ENCODE measurements at places on chromosomes 13 and 19.
A peak's percentile ranks its signal among the peaks of the same experiment; 100 is the strongest.

- no peak for DNase-seq
Measured at GRCh38 chr19:6087074-6087571, 23.2 kb downstream of the RFX2 start.

- no peak for DNase-seq
Measured at GRCh38 chr19:31591258-31591657, 242.0 kb upstream of the TSHZ3 start.

GRCh38 chr19:10919352-10920287, 8.8 kb downstream of the YIPF2 start:
- no peak for DNase-seq

DNA sequence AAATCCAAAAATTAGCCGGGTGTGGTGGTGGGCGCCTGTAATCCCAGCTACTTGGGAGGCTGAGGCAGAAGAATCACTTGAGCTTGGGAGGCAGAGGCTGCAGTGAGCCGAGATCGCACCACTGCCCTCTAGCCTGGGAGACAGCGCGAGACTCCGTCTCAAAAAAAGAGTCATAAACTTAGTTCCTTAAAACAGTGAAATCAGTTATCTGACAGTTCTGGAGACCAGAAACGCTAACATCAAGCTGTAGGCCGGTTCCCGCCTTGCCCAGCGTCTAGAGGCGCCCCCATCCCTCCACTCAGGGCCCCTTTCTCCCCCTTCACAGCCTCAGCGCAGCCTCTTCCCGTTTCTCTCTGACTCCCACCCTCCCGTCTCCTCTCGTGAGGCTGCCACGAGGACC, 11.9 kb downstream of the ADAT3 start:
- no peak for DNase-seq

GRCh38 chr19:5294403-5295160, 46.0 kb downstream of the PTPRS start:
- no peak for DNase-seq

DNA sequence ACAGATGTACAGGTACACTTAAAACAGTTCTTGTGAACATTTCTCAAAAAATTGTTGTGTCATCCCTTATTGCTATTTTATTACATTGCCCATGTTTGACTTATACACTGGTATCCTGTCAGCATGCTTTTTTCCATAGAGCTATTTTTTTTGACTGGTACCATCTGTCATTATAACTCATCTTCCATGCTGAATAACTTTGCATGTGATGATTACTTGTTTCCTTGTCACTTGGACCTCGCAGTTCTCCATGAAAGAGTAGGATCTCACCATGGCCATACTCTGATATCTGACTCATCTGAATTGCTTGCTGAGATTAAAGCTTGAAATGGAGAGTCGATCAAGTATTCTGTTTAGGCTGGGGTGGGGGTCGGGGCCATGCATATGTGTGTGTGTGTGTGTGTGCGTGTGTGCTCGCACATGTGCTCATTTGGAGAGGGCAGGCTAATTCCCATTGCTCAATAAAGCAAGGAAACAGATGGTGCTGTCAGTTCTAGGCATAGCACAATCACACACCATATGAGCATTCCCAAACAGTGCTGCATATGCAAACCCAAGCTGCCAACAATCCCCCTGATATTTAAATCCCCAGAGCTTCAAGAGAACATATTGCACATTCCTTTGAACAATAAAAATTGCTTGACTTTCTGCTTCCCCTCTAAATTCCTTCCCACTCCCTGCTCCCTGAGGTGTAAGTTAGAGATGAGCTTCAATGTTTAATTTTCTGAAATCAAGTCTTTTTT, 62.9 kb downstream of the NHLRC3 start:
- DNase-seq: no peak

- DNase-seq: peak; percentile 94
Measured at GRCh38 chr19:48933382-48933932, at the start of gene DHDH. Gene DHDH, plus strand, starts transcription at chr19:48933699. Its CDS starts 23 bp downstream, at chr19:48933722.

- DNase-seq: no peak
Measured at GRCh38 chr13:44365008-44365407, 8.6 kb upstream of the SERP2 start.

GRCh38 chr19:48186541-48186991, 16.1 kb downstream of the ZSWIM9 start:
- DNase-seq: no peak

DNA sequence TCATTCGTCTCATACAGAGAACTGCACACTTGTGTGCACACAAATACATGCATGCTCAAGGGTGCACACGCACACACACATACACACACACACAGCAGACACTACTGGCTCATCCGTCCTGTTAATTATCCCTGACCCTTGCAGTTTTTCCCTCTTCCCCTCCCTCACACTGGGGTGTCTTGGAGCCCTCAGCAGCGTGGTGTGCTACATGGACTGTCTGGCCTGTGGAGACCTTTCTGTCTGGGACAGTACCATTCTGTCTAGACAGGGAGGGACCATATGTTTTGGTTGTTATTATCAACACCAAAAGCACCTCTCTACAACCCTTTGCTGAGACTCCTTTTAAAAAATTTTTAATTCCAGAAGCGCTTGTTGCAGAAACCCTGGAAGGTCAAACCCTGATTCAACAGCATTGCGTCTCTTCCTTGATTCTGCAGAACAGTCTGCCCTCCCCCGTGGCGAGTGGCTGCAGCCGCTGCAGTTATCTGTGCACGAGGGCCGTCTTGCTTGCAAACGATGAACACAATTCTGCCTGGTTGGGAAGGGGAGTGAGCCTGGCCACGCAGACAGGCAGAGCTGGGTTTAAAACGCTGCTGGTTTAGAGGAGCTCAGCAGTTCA, 374.0 kb downstream of the IRS2 start:
- peak; percentile 0 for DNase-seq

GRCh38 chr19:42528354-42529247, at the start of gene CEACAM1:
Gene CEACAM1, minus strand, starts transcription at chr19:42528481. Its CDS starts 107 bp downstream, at chr19:42528374.
- DNase-seq: peak; percentile 79

GRCh38 chr13:106373989-106374572, 161.4 kb downstream of the EFNB2 start:
- DNase-seq: no peak

DNA sequence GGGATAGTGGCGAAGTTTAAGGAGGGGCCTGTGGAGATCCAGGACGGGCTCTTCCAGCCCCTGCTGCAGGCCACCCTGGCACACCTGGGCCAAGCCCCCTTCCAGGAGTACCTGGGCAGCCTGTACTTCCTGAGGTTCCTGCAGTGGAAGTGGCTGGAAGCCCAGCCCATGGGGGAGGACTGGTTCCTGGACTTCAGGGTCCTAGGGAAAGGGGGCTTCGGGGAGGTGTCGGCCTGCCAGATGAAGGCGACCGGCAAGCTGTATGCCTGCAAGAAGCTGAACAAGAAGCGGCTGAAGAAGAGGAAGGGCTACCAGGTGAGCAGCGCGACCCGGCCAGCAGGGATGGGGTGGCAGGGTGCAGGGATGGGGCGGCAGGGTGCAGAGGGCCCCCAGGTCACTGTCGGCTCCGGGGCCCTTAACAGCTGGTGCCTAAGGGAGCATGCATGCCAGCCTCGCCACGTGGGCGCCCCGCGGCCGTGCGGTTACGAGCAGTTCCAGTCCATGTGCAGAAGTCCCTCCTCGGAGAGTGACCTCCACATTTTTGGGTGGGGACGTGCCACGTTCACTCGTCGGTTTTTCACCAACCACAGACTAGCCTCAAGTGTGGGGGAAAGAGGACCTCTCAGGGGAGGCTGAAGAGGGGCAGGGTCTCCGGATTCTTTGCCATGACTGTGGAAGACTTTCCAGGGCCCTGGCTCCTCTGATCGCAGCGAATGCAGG, 912 bp downstream of the GRK1 start:
- DNase-seq: no peak

- no peak for DNase-seq
Measured at GRCh38 chr19:3970313-3970807, 539 bp downstream of the DAPK3 start.

GRCh38 chr13:33303855-33304597, 18.5 kb upstream of the STARD13 start:
- DNase-seq: no peak

- DNase-seq: no peak
Measured at GRCh38 chr13:112985803-112986408, 16.9 kb downstream of the MCF2L start.

GRCh38 chr19:947707-948539, 22.1 kb downstream of the ARID3A start:
- no peak for DNase-seq

DNA sequence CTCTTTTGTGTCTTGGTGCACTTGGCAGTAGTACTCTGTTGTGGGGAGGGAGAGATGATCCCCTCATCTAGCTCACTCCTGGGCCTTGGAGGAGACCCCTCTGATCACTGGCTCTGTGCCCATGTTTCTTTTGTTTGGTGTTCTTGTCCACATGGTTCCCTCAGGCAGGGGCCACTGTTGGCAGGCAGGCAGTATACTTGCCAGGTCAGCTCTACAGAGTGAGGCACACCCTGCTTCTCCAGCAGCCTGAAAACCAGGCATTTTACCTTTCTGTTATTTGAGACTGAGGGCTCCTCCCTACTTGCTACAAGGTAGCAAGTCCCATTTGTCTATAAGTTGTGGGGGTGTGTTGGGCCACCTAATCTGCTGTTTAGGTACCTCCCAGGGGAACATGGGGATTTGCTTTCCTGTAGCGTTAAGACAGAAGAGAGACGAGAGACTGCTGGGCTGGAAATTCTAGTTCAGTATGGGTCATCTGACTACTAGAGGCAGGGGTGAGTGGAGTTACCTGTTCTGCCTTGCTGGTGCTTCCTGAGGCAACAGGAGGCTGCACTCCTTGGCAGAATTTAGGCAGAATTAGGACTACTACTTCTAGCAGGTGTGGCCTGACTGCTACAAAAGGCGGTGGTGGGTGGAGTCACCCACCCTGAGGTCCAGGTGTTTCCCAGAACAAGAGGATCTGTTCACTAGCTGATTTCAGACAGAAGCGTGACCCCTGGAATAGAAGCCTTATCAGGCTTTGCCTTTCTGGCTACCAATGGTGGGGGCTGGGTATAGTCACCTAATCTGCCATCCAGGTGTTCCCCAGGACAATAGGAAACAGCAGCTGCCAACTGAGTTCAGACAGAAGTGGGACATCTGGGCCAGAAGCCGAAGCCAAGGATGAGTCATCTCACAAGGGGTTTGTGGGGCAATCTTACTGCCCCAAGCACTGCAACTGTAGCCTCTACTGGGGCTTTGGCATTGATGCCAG, 843.0 kb upstream of the ATXN8OS start:
- no peak for DNase-seq

- no peak for DNase-seq
Measured at GRCh38 chr13:32248801-32249200, 66.4 kb downstream of the ZAR1L start.

GRCh38 chr19:14544977-14545715, 15.8 kb downstream of the TECR start:
- DNase-seq: no peak

DNA sequence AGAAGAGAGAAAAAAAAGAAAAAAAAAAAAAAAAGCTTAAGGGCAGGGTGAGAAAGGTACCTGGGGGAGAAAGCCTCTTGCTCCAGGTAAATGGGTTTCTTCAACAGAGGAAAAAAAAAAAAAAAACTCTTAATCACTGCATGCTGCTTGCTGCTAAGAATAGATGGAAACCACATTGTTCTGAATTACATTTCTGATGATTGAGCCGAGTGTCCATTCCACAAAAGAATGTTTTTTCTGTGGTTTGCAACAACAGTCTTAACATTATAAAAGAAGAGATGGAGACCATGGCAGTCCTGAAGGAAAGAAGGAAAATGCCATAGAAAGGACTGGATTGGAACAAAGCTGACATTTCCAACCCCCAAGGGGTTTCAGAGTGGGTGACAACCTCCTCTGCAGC, 1312.7 kb downstream of the SLITRK1 start:
- DNase-seq: no peak

GRCh38 chr13:50396001-50396400, 380.8 kb downstream of the KCNRG start:
- no peak for DNase-seq

DNA sequence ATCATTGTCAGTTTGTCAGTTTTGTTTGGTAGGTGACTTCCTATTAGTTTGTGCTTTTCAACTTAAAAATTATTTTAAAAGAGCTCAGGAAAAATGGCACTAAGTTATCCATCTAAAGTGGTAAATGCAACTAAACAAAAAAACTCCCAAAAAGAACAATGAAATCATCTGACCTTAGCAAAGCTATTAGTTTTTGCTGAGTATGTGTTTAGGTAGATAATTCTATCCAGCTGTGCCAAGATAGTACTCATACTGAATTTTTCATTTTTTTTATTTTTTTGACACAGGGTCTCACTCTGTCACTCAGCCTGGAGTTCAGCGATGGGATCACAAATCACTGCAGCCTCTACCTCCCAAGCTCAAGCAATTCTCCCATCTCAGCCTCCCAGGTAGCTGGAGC, 645.3 kb downstream of the TBC1D4 start:
- DNase-seq: no peak

DNA sequence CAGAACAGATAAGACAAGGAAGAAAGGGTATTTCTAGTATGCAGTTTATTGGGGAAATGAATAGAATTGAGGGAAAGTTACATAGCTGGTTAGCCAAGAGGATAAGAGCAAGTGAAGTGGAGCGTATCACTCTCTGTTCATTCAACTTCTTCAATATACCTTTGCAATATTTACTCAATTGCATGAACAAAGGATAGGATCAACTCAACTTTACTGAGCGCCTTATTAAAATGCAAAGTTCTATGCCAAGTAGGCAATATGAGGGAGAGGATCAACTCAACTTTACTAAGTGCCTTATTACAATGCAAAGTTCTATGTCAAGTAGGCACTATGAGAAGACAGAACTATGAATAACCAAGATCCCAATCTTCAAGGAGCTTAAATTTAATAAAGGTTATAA, 43.9 kb downstream of the ZC3H13 start:
- DNase-seq: no peak

DNA sequence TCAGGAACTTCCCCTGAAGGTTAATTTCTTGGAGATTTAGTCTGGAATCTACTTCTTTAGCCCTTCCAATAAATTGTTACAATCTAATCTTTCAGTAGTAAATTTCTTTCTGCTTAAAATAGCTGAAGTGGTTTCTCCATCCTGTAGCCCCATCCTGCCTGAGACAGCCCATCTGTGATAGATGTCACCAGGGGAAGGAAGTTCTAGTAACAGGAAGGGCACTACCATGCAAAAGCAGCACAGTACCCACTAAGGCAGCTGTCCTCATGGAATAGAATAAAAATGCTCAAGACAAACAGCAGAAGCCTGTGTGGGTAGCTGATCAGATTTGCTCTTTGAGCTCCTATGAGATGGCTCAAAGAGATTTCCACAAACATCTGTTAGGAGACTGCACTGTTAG, 1036.5 kb downstream of the SLITRK5 start:
- no peak for DNase-seq

GRCh38 chr13:23418776-23419683, 14.5 kb downstream of the SACS start:
- DNase-seq: no peak

- DNase-seq: peak; percentile 42
Measured at GRCh38 chr19:15107061-15108010, at the start of gene SYDE1. Gene SYDE1, plus strand, starts transcription at chr19:15107401. Its CDS starts 33 bp downstream, at chr19:15107434.

Data from Calu3 (cell line).